WTC11 (cell line): ENCODE measurements at places on chromosomes 2 and 18. TPM values are rescaled to one million over a fixed set of nuclear protein-coding genes. Genes with fewer than 3 reads are reported as not detected.

Gene LYG2
- total RNA-seq = 0.25 TPM in 1 of 3 replicates, not detected in the others

Gene HJURP
- total RNA-seq = 64.2 to 83.7 TPM (median 67.5 TPM) in 3 replicates

Gene AMER3
- 0.05 to 0.13 TPM (median 0.09 TPM) in 3 replicates for total RNA-seq

Gene OTOS
- total RNA-seq = not detected in 3 replicates

Gene MEP1B
- total RNA-seq = 0.07 TPM in 1 of 3 replicates, not detected in the others

Gene BBS5
- 0.90 to 1.6 TPM (median 1.5 TPM) in 3 replicates for total RNA-seq

Gene CAVIN2
- total RNA-seq = 0.14 to 0.28 TPM (median 0.27 TPM) in 3 replicates

Gene TRPM8
- total RNA-seq = 0.26 TPM in 1 of 3 replicates, not detected in the others

Gene SLC4A1AP
- total RNA-seq = 17.8 to 20.1 TPM (median 19.3 TPM) in 3 replicates

Gene PPM1G
- total RNA-seq = 140 to 193 TPM (median 147 TPM) in 3 replicates

Gene GLB1L
- total RNA-seq = 5.2 to 6.4 TPM (median 6.1 TPM) in 3 replicates

Gene TMEM169
- total RNA-seq = 1.8 to 3.5 TPM (median 3.3 TPM) in 3 replicates

Gene MDH1B
- total RNA-seq = 1.6 to 1.9 TPM (median 1.6 TPM) in 3 replicates

Gene GNAL
- total RNA-seq = 22.3 to 26.7 TPM (median 23.9 TPM) in 3 replicates

Gene C2orf92
- total RNA-seq = 5.2 to 7.9 TPM (median 6.9 TPM) in 3 replicates

Gene HK2
- 61.6 to 74.5 TPM (median 73.9 TPM) in 3 replicates for total RNA-seq

Gene PXDN
- total RNA-seq = 146 to 166 TPM (median 157 TPM) in 3 replicates

Gene COL5A2
- 16.0 to 18.4 TPM (median 17.2 TPM) in 3 replicates for total RNA-seq

Gene GRB14
- total RNA-seq = 14.9 to 17.2 TPM (median 17.2 TPM) in 3 replicates

Gene LHCGR
- 0.21 to 0.34 TPM (median 0.31 TPM) in 3 replicates for total RNA-seq

Gene SF3B6
- 117 to 128 TPM (median 126 TPM) in 3 replicates for total RNA-seq

Gene CNTNAP5
- total RNA-seq = 0.22 to 0.57 TPM (median 0.34 TPM) in 3 replicates
